ENCODE measurements at places on chromosomes 3 and 15.

DNA sequence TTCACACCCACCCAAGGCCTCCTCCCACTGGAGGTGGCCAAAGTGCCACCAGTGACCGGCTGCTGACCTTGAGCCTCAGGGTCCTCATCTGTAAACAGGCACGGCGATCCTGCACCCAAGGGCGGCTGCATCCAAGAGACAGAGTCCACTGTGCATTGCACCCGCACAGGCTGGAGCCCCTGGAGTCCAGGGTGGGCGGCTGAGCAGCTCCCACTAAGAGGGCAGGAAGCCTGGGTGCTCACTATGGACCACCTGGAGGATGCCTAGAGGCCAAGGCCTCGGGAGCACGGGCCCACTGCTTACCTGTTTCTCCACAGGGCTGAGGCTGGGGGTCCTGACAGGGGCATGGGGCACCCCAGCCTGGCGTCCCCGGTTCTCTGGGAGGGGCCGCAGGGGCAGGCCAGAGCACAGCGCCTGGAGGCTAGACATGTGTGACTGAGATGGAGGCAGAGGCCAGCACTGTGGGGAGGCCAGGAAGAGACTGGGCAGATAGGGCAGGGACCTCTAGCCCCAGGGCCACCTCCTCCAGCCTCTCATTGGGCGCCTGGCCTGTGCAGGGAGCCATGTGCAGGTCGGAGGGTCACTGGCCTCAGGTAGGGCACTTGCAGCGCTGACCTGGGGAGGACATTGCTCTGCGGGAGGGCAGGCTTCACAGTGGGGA is at the start of gene UROC1:
UROC1 (minus strand) TSS at position 483 of the 661 bp plus-strand sequence; CDS start at position 429, 54 bp downstream.
- no peak for DNase-seq

DNA sequence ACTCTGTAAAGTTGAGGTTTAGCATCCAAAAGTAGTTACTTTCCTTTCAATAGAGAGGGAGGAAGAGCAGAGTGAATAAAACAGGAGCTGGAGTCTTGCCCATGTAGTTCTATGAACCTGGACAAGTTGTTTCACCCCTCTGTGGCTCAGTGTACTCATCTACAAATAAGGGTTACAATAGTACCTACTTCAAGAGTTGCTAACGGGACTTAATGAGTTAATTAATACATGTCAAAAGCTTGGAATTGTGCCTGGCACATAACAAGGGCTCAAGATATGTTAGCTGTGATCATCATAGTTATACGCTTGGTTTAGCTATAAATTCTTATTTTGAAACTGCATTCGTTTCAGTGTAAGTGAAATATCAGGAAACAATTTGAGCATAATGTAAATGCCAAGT is 388.5 kb upstream of the THBS1 start:
- no peak for DNase-seq

GRCh38 chr3:21226086-21226485 is 524.9 kb downstream of the ZNF385D start:
- DNase-seq, result no peak

GRCh38 chr3:14461748-14462324 is 59.4 kb downstream of the SLC6A6 start:
- DNase-seq, result no peak

DNA sequence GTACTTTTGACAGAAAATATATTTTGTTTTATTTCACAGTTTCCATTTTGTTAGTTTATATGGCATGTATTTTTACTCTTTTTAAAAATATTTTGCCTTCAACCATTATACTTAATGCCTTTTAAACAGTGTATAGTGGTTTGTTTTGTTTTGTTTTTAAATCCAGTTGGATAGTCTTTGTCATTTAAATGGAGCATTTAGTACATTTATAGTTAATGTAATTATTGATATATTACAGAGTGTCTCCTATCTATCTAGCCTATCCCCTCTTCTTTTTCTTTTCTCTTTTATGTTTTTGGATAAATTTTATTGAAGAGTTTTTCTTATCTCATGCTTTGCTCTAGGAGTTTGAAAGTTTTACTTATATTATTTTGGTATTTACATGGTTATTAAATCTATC is 3.6 kb downstream of the SAMMSON start:
- no peak for DNase-seq

- DNase-seq, result no peak
These were observed 233.9 kb upstream of the ARL6 start for GRCh38 chr3:97530691-97531090.

GRCh38 chr15:62874959-62875625 is 167.5 kb upstream of the TPM1 start:
- DNase-seq, result no peak

- no peak for DNase-seq
These were observed 30.5 kb upstream of the SRGAP3 start for GRCh38 chr3:9279966-9280365.

DNA sequence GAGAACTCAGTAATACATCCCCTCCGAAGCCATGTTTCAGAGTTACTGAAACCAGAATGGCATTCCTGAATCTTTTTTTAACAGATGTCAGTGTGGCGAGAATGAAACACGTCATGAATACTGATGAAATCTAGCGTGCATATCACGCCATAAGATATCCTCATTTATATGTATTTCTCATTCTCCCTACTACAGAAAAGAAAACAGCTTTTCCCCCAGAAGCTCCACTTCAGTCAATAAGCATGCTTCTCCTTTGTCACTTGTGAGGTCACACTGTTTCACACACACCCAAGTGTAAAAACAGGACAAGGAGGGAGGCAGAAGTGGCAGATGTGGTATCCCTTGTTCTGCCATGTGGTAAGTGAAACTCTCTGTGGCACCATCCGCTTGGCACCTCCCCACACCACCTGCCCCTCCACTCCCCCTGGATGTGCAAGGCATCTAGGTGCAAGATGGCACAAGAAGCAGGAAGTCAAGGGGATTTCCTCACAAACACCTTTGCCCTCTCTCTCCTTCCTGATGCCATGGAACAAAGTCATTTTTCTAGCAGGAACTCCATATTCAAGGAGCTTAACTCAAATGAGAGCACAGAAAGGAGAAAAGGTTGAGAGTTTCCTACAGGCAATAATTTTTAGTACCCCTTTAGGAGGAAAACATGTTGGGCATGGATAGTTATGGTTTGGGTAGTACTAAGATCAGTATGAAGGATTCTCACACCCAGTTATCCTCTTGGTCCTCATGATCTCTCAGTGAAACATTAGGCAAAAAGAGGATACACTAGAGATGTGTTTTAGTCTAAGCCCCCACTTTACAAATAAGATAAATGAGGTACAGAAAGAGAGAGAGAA is 47.5 kb upstream of the FRMD4B start:
- DNase-seq, result no peak

DNA sequence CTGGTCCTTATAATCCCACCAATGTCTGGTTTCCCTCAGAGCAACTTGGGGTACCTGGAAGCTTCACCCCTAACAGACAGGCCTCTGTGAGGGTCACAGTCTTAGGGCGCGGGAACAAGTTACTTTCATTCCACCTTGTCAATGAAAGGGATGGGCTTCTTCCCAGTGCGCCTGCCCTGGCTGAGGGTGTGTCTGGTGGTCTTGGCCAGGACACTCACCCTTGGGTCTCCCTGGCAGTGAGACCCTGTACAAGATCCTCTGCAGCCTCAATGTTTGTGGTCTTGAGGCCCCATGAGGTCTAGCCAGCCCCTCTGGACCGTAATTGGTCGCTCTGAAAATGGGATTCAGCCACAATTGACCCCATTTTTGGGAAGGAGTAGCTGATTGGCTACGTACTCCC is 40.2 kb downstream of the SMAD6 start:
- DNase-seq, result no peak

- DNase-seq, result no peak
These were observed 41.1 kb upstream of the NANOGP8 start for GRCh38 chr15:35126236-35126635.

DNA sequence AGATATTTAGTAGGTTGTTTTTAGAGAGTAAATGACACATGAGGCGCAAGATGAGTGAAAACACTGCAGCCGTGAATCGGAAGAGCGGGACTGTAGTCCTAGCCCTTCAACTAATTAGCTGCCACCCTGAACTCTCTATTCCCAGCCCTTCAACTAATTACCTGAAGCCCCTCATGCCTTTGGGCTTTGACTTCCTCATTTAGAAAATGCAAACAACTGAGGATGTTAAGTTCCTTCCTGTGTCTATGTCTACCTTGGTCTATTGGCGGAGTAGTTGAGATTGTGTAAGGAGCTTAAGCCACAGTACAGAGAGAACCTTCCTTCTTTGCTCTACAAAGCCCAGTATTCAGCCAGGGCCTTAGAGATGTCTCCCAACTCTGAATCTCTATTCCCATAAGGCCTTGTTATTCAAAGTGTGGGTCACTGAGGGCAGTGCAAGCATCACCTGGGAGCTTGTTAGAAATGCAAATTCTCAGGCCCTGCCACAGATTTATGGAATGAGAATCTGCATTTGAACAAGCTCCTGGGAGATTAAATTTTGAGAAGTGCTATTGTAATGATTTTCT is 71.8 kb upstream of the SCN5A start:
- no peak for DNase-seq

DNA sequence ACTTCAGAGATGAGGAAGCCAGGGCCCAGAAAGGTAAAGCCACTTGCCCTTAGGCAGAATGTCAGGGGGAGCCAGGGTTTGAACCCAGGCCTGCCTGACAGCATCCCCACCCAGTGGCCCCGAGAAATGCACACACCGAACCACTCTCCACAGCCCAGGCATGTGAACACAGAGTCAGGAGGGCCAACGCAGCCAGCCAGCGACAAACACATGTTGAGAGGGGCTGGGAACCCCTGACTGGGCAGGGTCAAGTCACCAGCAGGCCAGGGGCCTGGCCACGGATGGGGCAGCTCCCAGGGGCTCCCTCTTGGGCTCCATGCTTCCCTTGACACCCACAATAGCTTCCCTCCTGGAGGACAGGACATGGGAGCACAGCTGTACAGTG is 5.1 kb upstream of the GRIP2 start:
- DNase-seq, result no peak

DNA sequence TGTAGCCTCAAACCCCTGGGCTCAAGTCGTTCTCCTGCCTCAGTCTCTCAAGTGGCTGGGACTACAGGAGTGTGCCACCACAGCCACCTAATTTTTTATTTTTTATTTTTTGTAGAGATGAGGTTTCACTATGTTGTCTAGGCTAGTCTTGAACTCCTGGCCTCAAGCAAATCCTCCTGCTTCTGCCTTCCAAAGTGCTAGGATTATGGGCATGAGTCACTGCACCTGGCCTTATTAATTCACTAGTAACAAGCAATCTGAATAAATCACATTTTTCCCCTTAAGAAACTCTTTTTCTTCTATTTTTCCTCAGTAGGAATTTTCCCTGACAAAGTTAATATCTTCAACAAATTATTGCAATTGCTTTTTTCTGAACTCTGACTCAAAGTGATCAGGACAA is 336.9 kb downstream of the NLGN1 start:
- DNase-seq, result no peak

GRCh38 chr15:65460741-65461347 is 38.1 kb upstream of the IGDCC4 start:
- DNase-seq, result no peak

GRCh38 chr3:98777801-98778220 is 14.7 kb downstream of the ST3GAL6 start:
- no peak for DNase-seq

DNA sequence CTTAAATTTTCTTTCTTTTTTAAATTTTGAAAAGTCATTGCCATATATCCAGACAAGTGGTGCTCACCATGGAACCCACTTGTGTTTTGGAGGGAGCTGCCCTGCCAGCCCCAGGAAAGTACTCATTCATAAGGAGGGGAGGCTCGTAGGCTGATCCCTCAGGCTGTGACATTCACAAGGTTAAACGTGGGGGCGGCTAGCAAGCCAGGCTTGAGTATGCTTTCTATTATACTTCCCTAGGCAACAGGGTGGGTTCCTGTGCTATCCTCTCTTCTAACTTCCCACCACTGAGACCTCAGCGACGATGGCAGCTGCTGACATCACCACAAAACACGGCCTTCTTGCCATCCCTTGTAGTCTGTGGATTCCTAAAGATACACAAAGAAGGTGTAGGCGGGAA is 160.5 kb upstream of the C2CD4B start:
- no peak for DNase-seq

- DNase-seq, result no peak
These were observed 384.6 kb upstream of the RORA start for GRCh38 chr15:61613729-61614128.

DNA sequence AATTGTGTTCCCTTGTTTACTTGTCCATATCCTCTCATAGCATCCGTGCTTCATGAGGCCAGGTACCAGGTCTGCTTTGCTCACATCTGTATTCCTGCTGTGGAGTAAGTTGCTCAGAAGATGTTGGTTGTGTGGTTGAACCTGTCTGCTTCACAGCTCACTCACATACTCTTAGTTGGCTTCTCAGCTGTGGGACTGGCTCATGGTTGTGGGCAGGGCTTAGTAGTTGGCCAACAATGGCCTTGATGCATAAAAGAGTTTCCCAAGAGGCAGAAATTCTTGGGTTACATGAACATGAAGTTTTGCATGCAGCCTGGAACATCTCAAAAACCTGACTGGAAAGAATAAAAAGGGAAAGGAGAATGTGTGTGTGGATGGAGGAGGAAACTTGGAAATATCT is 17.0 kb downstream of the CELF6 start:
- no peak for DNase-seq

DNA sequence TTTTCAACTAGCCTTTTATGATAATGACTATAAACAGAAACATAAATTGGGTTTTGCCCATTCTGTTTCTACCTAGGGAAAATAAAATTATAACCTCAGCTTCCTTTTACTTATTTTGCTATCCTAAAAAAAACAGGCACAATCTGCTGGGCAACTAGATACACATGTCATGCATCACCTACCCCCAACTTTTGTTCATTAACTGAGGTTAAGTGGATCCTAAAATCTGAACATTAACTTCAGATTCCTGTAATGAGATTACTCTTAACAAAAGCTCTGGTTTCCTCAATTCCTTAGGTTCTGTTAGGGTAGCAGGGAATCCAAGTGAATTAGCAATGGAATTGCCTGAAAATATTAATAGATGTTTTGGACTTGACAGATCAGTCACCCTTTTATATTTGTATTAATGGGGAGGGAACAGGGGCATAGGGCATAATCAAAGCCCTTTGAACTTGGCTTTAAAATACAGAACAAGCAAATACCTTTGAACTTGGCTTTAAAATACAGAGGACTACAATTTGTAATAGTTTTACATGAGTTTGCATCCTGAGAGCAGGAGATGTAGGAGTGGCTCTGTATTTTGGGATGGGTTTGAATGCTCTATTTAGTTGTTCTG is 106.6 kb downstream of the FEZF2 start:
- no peak for DNase-seq

- DNase-seq, result no peak
These were observed 44.6 kb downstream of the ANKRD28 start for GRCh38 chr3:15753056-15753710.

GRCh38 chr3:177842743-177843734 is 645.8 kb upstream of the TBL1XR1 start:
- DNase-seq, result no peak

DNA sequence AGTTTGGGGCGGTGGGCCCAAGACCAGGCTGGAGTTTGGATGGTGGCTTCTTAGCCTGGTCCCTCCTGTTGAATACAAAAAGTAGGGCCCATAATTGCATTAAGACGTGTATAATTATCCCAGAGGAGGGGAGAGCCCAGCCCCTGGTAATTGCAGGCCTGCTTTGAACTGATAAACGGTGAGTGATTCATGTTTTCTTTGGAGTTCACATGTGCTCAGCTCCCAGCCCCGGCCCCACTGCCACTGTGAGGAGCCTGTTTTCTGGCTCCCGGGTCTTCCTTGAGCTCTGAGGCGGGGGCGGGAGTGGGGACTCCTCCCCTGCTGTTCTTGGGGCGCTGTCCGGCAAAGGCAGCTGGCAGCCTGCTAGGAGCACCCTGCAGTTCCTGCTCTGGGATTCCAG is 3.1 kb downstream of the PLXNA1 start:
- DNase-seq, result no peak

GRCh38 chr3:33287672-33288282 is 10.5 kb downstream of the FBXL2 start:
- no peak for DNase-seq

Data from activated T-helper 1 cell treated with anti-CD3 and anti-CD28 coated beads, Interleukin-12 subunit alpha, Interleukin-12 subunit beta, Interleukin-2, Interleukin-4 antibody, amounts not matched to agents 30 ng/mL and 10 ng/mL and 1 ng/mL, durations not matched to agents 14 hours and 24 hours and 36 hours (primary cell).